T-helper 17 cell (primary cell): ENCODE measurements at places on chromosomes 13 and 19.

- H3K36me3 ChIP-seq: no peaks in the 10 kb centered on the region
- no peak for DNase-seq
- H3K27ac ChIP-seq: peak overlapping the region; percentile 99
Observed at GRCh38 chr19:34274284-34274826, 20.0 kb downstream of the GARRE1 start.

DNA sequence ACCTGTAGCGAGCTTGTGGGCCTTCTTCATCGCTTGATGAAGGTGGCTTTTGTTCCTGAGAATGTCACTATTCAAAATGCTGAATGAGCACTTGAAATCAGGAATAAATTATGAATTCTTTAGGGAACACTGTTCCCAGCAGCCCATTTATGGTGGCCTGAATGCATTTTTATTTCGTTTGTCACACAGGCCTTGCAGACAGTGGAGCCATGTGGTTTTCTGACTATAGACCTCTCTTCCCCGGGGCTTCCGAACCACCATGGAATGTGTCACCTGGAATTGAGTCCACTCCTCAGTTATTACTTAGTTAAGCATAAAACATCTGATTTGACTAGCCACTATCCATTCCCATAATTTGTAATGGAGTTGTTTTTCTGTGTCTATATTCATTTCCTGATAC, 396.9 kb downstream of the IRS2 start:
- H3K4me3 ChIP-seq: no peak overlapping the region
- H3K4me1 ChIP-seq: no peaks in the 10 kb centered on the region
- peaks cover 17% of the 10 kb centered on the region for H3K27me3 ChIP-seq

DNA sequence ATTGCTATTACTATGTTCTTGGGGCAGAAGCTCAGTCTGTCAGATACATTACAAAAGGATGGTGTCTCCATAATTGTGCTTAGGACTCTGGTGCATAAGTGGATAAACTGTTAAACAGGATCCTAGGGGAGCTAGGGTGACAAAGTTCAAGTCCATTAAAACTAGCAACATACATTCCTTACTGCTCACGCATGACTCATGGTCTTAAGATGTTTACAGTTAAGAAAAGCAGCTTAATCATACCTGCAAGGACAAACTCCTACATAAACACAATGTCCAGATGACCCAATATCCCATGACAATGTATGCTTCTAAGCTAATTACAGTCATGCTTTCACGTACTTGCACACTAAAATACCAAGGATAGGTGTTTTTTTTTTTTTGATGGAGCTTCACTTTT, 3.5 kb upstream of the ZNF701 start:
- H3K4me3 ChIP-seq: no peak overlapping the region
- H3K4me1 ChIP-seq: peaks cover 10% of the 10 kb centered on the region
- H3K27me3 ChIP-seq: no peaks in the 10 kb centered on the region

GRCh38 chr19:39740395-39740794, 2.6 kb upstream of the CLC start:
- no peak for DNase-seq
- no peak overlapping the region for H3K4me3 ChIP-seq
- peaks cover 32% of the 10 kb centered on the region for H3K27me3 ChIP-seq
- H3K27ac ChIP-seq: no peak overlapping the region
- H3K36me3 ChIP-seq: peaks cover 5% of the 10 kb centered on the region

DNA sequence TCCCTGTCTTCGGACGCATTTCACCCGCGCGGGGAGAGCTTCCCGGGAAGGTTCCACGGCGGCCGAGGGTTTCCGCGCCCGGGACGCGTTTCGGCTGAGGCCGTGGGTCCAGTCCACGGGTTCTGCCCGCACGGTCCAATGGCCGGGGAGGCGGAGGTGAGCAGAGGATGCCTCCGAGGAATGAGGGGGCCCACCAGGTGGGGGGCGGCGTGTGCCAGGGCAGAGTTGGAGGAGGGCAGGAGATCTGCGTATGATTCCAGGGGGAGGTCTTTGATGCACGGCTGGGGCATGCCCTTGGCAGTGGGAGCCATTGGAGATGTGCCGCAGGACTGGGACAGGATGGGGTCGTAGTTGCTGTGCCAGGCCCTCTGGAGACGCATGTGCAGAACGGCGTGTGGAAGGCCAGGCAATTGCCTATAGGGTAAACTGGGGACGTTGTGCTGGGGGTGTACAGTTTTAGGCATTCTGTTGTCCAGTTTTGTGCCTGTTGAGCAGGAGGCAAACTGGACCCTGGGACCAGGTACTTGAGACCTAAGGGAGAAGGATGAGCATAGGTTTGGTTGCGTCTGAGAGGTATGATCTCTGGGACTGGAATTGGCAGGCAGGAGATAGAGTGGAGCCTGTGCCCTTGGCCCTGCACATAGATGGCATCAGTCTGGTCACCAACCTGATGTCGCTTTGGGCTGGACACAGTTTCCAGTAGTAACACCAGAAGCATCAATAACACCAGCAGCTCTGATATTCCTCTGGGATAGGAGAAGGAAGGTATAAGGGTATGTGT, 751 bp downstream of the ZNF584 start:
- DNase-seq: no peak
- peaks cover 3% of the 10 kb centered on the region for H3K36me3 ChIP-seq
- H3K4me3 ChIP-seq: peak overlapping the region; percentile 96
- H3K27me3 ChIP-seq: no peaks in the 10 kb centered on the region
- peaks cover 29% of the 10 kb centered on the region for H3K4me1 ChIP-seq

GRCh38 chr19:15284091-15284490, 48.2 kb downstream of the BRD4 start:
- DNase-seq: no peak
- no peaks in the 10 kb centered on the region for H3K36me3 ChIP-seq
- H3K4me1 ChIP-seq: peaks cover 76% of the 10 kb centered on the region
- H3K4me3 ChIP-seq: peak overlapping the region; percentile 67
- H3K27me3 ChIP-seq: no peaks in the 10 kb centered on the region
- peak overlapping the region; percentile 94 for H3K27ac ChIP-seq

- H3K4me3 ChIP-seq: no peak overlapping the region
- peaks cover 6% of the 10 kb centered on the region for H3K27me3 ChIP-seq
- H3K27ac ChIP-seq: no peak overlapping the region
- no peaks in the 10 kb centered on the region for H3K36me3 ChIP-seq
- peaks cover 3% of the 10 kb centered on the region for H3K4me1 ChIP-seq
Observed at GRCh38 chr13:41547251-41548000, 90.1 kb downstream of the RGCC start.

GRCh38 chr13:58806401-58806800, 1174.9 kb downstream of the PCDH17 start:
- H3K4me3 ChIP-seq: no peak overlapping the region
- H3K27me3 ChIP-seq: no peaks in the 10 kb centered on the region
- no peaks in the 10 kb centered on the region for H3K36me3 ChIP-seq
- H3K27ac ChIP-seq: no peak overlapping the region
- DNase-seq: no peak

DNA sequence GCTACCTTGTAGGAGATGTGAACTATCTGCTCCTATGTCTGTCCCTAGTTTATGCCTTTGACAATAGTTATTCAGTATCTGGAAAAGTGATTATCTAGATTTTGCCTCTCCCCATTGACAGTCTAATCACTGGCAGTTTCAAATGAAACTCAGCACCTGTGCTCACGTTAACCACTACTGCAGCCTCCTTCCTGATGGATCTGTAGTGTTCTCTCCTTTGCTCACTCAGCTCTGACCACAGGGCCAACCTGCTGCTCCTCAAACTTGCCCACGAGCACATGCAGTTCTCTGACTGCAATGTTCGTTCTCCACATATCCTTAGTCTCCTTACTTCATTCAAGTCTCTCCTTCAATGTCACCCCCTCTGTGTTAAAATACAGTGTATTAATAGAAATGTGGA, 230.1 kb downstream of the NHLRC3 start:
- no peak overlapping the region for H3K4me3 ChIP-seq
- no peak for DNase-seq
- H3K4me1 ChIP-seq: no peaks in the 10 kb centered on the region
- H3K27ac ChIP-seq: no peak overlapping the region
- no peaks in the 10 kb centered on the region for H3K36me3 ChIP-seq
